T-helper 9 cell (primary cell): ENCODE measurements at places on chromosomes 5 and 9.

- DNase-seq, result no peak
Observed at GRCh38 chr9:122562134-122562760, 9.3 kb downstream of the OR1N2 start.

- DNase-seq, result no peak
Observed at GRCh38 chr9:114207845-114208244, 52.5 kb downstream of the COL27A1 start.

DNA sequence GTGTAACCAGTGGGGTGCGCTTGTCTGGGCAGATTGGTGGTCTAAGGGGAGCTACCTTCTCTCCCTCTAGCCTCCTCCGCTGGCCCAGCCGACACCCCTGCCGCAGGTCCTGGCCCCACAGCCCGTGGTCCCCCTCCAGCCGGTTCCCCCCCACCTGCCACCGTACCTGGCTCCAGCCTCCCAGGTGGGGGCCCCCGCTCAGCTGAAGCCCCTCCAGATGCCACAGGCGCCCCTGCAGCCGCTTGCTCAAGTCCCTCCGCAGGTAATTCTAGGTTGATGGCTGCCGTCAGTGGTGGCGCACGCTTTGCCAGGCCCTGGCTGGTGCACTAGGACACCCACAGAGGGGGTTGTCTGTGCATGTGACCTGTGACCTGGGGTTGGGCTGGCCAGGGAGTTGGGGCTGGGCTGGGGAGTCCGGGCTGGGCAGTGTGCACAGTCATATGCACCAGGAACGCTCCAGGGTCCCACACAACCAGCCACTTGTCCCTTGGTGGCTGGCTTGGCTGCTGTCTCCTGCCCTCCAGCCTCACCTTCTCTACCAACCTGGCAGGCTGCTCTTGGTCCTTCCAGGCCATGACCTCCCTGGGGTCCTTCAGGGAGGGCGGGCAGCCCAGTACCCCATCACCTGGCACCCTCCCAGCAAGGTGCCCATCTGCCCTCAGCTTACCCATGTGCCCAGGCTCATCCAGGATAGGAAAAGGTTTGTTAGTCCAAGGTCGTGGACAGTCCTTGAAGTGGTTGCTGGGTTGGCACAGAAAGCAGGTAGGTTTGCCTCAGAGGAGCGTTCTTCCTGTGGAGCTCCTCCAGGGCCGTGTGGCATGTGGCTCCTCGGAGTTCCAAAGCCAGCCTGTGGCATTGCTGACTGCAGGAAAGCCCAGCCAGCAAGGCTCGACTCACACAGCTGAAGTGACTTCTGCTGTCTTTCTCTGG is 73.2 kb downstream of the WNK2 start:
- DNase-seq, result no peak

DNA sequence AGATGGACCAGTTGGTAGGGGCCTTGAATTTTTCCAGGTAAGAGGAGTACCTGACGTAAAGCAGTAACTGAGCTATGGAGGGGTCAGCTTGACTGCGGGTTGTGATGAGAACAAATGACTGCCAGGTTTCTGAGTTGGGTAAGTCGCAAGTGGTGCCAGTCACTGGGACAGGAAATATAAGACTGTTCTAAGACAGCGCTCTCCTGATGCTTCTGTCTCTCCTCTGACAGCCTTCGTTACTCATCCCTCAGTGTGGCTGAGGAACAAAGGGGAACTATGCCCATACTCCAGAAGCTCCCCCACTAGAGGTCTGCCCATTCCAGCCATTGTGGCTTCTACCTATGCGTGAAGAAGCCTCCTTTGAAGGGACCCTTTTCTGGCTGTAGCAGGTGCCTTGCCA is 13.3 kb downstream of the CAVIN4 start:
- no peak for DNase-seq

- no peak for DNase-seq
Observed at GRCh38 chr5:161105525-161105924, 253.5 kb upstream of the ATP10B start.

DNA sequence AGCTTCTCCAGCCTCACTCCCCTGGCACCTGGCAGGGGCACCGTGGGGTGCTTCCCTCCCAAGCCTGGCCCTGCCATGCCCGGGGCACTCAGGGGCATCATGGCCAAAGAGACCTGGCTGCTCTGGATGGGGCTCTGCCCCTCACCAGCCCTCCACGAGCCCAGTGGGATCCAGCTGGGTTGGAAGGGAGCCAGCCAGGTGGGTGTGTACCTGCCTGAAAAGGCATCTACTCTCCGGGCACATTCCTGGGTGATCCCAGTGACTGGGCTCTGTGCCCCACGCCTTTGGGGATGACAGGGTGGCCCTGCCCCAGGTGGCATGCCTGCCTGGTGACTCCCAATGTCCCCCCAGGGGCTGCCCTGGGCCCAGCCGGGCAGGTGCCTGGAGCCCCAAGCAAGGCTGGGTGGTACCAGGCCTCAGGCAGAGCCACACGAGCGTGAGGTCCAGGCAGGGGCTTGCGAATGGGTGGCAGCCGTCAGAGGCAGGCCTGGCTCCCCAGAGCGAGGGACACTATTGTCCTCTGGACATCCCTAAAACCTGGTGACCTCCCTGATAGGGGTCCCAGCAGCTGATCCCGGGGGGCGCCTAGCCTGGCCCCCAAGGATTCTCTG is 777 bp downstream of the GPSM1 start:
- DNase-seq, result no peak
